ENCODE measurements at places on chromosomes 3 and 15.

DNA sequence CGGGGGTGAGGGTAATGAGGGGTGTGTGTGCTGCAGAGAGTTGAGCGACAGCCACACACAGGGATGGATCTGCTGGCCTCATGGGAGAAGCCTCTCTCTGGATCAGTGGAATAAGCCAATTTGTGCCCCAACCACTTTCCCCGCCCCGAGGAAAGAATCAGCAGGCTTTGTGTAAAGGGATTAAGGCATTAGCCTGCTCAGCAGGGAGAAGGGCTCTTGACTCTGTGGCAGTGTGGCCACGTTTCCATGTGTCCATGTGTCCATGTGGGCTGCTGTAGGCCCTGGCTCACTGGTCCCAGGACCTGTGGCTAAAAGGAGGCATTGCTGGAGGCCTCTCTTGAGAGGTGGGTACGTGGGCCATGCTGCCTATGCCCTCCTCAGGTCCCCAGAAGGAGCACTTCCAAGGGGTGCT lies 104.7 kb downstream of the HMG20A start:
- DNase-seq, result no peak

DNA sequence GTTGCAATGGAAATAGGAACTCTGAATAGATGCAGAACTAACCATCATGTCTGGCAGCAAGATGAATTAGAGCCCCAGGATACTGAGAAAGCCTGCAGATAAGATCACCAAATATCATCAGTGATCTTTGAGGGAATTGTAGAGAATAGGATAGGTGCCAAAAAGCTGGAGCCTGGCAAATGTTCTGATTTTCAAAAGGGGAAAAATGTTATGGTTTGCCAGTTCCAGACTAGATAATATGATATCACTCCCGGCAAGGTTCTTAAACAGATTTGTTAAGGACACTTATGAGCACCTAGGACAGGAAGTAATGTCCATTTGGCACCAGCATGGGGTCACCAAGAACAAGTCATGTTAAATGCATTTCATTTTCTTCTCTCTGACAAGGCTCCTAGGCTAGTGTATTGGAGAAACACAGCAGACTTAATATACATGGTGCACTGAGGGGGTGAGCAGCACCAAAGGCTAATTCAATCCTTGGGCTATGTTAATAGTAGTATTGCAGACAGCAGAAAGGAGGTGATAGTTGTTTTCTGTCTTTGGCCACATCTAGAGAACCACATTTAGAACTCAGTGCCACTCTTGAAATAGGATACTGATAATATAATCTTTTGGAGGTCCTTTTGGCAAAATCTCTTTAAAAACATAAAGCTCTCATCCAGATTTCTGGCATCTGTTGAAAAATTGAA lies 4.8 kb downstream of the SRGAP3 start:
- no peak for DNase-seq

DNA sequence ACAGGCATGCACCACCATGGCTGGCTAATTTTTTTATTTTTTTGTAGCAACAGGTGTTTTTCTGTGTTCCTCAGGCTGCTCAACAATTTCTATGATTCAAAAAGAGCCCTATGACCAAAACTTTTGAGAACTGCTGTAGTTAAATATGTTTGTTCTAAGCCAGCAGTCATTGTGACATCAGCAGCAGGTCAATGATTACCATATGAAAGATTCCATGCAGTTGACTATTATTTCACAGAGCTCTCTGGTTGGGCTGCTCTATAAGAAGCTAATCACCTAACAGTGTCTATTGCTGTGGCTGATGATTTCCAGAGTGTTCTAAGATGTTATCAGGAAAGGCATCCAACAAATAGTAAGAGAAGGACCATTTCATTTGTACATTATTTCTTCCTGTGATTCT lies at the start of gene CCDC54:
CCDC54 (plus strand) TSS at position 289 of the 400 bp plus-strand sequence. CDS start 149 bp downstream, outside the sequence.
- no peak for DNase-seq

DNA sequence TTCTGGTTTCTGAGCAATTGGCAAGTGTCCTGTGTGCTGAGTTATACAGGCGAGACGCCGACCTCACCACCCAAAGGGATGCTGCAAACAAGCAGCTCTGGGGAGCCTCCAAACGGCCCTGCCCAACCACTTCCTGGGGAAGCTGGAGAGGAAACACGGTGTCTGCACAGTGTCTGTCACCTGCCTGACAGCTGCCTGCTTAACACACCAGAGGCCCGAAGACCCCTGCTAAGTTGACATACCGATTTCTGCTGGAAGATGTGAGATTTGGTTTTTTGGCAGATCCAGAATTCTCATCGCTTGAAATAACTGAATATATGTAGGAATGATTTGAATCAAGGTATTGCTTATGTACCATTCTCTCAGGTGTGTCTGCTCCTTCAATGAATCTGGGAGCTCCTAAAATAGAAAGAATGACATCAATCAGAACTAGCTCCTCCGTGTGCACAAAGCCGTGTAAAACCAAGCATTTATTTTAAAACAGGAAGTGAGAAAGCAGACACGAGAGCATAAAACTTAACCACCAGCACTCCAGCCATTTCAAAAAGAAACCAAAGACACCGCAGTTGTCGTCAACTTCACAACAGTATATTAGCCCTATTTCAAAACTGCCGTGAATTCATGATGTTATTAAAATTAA lies 27.2 kb downstream of the LRRC2 start:
- peak; percentile 77 for DNase-seq

DNA sequence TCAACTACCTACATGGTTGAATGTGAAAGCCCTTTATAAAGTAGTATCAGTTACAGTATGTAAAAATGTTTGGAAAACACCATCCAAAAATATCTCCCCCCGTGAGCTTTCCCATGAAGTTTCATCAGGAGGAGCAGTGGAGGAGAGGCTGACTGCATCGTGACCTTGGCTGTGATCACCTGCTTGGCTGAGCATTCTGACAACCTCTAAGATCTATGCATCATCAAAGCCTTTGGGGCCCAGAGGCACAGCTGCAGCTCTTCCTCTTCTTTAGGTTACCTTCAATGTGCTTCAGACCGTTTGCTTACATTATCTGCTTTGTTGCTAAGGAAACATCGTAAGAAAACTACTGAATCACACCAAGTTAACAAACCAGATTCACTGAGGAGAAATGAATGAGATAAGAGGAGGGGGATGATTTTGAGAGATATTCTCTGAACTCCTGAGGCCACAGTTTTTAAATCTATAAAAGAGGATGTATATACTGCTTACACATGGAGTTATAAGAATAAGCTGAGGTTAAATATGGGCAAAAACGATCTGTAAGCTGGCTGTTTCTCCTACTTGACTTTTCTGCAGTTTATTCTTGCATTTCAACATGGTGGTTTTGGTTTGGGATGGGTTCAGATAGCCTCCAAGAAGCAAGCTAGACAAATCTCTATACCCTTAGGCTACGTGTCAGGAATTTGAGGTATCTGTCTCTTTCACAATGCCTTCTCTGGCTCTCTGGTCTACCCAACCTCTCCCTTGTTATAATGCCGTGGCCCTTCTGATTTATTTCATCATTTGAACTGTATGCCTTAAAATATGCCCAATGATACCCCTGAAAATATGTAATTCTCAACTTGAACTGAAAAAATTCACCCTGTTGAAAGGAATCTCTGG lies 4.0 kb downstream of the GCSAM start:
- peak; percentile 41 for DNase-seq

GRCh38 chr15:44264148-44264547 lies 24.4 kb upstream of the GOLM2 start:
- no peak for DNase-seq

DNA sequence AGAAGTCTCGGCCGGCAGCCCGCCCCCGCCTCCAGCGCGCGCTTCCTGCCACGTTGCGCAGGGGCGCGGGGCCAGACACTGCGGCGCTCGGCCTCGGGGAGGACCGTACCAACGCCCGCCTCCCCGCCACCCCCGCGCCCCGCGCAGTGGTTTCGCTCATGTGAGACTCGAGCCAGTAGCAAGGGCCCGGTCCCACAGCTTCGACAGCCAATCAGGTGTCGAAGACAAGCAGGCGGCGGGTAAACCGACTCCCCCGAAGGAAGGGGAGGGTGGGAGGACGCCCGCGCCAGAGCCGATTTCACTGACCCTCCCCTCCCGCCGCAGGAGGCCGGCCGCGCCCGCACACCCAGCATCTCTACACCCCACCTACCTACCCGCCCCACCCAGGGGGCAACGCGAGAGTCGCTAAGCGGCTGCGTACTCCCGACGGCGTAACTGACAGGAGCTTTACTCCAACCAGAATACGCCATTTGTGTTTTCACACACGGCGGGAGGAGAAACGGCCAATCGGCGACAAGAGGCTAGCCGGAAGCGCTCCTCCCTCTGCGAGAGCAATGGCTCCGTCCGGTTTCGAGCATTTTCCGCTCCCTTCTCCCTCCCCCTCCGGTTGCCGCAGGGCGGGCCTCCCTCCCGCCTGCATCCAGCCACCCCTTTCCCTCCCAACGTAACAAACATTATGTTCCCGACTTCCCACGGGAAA lies 633 bp upstream of the SETD5 start:
- DNase-seq, result peak; percentile 97

GRCh38 chr3:45179163-45179562 lies 33.0 kb upstream of the CDCP1 start:
- no peak for DNase-seq

- DNase-seq, result no peak
Measured at GRCh38 chr3:46942481-46943236, 33.9 kb downstream of the CCDC12 start.

DNA sequence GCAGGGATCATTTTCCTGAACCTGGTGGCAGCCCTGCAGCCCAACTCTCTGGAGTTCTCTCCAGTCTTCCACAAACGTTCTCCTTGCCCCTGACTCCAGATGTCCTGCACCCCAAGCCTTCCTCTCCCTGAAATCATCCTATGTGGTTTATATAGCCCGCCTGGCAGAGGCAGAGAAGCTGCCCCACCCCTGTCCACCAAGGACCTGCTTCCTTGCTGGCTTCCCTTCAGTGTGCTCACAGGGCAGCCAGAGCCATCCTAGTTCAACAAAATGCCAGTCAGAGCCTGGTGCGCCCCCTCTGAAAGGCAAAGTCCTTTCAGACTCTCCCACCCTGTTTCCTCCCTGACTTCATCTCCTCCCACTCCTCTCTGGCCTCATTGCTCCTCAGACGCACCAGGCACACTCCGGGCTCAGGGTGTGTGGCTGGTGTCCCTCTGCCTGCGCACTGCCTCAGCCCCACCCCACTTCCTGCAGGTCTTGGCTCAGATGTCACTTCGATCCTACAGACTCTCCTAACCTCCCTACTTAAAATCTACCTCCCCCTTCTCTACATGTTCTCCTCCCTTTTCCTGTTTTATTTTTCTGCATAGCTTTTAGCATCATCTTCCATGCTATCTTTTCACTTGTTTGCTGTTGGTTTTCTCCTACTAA lies 5.9 kb downstream of the KBTBD13 start:
- no peak for DNase-seq

GRCh38 chr3:59749291-59749690 lies 699.5 kb upstream of the CFAP20DC start:
- DNase-seq, result no peak

GRCh38 chr3:98705694-98706093 lies 57.4 kb upstream of the ST3GAL6 start:
- no peak for DNase-seq

- DNase-seq, result peak; percentile 8
Measured at GRCh38 chr3:124886168-124887056, 753 bp downstream of the ITGB5 start.

- DNase-seq, result no peak
Measured at GRCh38 chr3:52077925-52078324, 21.6 kb upstream of the DUSP7 start.

DNA sequence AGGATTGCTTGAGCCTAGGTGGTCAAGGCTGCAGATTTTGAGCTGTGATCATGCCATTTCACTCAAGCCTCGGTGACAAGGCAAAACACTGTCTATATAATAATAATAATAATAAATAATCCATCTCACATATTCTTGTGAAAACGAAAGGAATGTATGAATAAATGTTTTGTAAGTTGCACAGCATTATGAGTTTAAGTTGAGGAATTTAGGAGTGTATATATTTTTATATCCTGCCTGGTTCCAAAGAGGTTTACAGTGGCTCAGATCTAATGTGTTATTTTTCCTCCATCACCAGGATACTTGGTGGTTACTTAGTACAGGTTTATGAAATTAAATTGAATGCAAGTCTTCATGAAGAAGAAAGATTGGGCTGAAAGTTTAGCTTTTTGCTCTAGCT lies 77.2 kb downstream of the ATG7 start:
- DNase-seq, result no peak

GRCh38 chr15:77060546-77060945 lies 10.4 kb downstream of the TSPAN3 start:
- no peak for DNase-seq

DNA sequence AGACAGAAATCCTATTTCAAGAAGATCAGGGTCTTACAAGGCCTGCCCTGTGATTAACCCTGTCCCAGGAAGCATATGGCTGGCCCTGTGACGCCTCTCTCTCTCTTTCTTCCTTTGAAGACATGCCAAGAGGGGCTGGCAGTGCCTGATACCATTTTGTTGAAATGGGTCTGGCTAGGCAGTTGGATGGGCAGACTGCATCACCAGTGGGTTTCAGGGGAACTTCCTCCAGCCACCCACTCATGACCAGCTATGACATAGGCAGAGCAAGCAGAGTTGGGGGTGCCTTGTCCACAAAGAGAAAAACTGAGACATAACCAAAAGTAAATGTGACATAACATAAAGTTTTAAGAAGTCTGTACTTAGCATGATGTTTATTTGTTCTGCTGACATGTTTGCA lies 31.4 kb upstream of the MANF start:
- no peak for DNase-seq

DNA sequence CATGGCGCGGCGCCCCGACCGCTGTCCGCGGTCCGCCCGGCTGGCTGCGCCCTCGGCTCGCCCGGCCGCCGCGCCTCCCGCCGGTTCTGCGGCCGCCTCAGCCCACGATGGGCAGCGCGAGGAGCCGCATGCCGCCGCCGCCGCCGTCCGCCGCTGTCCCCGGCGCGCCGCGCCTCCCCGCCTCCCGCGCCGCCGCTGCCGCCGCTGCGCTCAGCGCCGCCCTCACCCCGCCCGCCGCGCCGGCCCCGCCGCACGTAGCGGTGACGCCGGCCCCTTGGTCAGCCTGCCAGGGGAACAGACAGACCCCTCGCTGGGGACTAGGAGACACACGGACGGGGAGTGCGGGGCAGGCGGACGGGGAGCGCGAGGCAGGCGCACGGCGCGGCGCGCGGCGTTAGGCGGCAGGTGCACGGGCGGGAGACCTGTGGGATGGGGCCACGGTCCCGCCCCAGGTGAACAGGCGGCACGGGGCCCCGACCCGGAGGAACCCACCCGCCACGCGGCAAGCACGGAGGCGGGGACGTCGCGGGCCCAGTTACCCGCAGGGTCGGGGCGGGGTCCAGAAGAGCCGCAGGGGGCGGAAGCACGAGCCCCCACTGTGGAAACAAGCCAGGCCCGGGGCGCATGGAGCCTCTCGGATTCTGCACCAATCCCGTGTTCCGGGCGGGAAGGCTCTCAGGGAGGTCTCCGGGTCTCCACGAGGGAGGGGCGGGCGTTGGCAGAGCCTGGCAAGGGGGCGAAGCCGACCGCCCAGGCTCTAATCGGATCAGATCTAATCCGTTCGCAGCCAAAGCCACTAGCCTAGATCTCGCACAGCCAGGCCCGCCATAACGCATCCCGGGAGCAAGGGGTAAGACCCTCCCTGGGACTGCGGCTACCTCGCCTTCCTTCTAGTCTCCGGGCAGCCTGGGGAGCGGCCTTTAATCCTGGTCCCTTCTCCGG lies at the start of gene CSPG5:
CSPG5 (minus strand) TSS at position 175 of the 942 bp plus-strand sequence; CDS start at position 3, 172 bp downstream.
- DNase-seq, result peak; percentile 27
